Right lobe of liver (tissue), 6 donors: ENCODE measurements at places on chromosomes 16 and 17.

DNA sequence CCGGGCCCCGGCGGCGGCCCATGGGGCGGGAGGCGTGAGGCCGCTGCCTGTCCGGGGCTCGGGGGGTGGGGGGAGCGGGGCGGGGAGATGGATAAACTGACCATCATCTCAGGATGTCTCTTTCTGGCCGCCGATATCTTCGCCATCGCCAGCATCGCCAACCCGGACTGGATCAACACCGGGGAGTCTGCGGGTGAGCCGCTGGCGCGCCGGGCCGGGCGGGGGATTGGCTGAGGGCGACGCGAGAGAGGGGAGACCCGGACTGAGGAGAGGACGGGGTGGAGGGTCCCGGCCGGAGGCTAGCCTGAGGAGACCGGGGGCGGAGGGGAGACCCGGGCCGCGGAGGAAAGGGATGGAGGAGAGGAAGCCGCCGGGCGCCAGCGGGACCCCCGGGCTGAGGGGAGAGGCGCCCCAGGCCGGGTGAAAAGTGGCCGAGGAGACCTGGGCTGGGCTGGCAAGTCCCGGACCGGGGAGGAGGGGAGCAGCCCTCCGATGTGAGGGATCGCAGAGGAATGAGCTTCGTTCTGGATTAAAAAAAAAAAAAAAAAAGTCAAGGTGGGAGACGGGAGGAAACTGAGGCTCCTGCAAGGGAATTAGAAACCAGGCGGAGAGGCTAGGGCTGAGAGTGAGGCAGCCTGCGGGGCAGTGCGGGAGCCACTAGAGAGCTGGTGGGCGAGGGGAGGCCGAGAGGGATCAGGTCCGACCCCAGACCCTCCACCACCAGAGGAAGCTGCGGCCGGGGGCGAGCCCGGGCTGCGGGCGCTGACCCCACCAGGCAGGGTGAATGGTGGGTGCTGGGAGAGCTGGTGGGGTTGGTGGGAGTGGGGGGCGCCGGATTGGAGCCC lies 526 bp downstream of the MOSMO start:
- DNase-seq: peak; percentile 59

- DNase-seq: no peak
Measured at GRCh38 chr17:31226373-31226772, 70.7 kb downstream of the OMG start.

GRCh38 chr17:36132421-36132831 lies 28.8 kb downstream of the CCL4 start:
- DNase-seq: no peak

DNA sequence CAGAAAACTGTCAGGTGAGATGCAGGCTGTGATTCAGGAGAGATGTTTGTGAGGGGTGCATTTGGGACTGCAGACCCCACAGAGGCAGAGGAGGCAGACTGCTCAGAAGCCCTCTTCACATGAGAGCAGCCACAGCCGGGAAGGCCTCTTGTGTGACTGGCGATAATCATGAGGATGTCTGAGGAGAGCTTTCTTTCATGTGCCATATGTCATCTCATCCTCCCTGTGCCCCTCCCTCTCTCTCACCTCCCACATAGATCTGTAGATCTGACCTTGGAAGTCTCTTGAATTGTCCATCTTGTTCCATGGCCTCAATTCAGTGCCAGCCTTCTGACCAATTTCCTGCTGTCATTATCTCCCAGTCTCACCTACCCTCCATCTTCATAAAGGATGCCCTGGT lies 50.5 kb downstream of the EPN2 start:
- DNase-seq: no peak

DNA sequence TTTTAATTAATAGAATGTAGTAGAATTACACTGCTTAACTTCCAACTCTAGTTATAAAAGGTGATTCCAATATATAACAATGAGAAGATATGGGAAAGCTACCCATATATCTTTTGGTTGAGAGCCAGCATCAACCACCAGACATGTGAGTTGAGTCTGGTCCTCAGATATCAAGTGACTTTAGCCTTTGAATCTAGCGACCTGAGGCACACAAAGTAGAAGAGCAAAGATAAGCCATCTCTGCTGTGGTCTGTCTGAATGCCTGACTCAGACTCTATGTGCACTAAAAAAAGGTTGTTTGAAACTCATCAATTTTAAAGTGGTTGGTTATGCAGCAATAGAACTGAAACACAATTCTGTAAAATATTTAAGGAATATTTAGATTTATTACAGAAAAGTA lies 492.5 kb upstream of the SOX9 start:
- no peak for DNase-seq

- DNase-seq: no peak
Measured at GRCh38 chr17:78972507-78973105, 7.1 kb downstream of the LGALS3BP start.

DNA sequence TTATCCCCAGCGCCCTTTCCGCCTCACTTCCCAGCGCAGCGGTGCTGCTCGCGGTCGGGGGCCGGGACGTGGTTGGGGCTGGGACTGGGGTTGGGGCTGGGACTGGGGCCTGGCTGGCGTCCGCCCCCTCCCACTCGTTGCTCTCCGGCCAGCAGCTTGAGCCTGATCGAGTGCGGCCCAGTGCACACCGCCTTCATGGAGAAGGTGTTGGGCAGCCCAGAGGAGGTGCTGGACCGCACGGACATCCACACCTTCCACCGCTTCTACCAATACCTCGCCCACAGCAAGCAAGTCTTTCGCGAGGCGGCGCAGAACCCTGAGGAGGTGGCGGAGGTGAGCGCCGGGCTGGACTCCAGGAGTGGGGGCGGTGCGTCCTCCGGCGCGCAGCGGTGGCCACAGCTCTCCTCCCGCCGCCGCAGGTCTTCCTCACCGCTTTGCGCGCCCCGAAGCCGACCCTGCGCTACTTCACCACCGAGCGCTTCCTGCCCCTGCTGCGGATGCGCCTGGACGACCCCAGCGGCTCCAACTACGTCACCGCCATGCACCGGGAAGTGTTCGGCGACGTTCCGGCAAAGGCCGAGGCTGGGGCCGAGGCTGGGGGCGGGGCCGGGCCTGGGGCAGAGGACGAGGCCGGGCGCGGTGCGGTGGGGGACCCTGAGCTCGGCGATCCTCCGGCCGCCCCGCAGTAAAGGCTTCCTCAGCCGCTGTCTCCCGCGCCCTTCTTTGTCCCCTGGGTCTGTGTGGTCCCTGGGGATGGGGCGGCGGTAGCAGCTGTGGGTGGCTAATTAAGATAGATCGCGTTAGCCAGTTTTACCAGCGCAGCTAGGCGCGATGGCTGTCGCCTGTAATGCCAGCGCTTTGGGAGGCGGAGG lies 1.8 kb downstream of the HSD17B1 start:
- DNase-seq: peak; percentile 92

DNA sequence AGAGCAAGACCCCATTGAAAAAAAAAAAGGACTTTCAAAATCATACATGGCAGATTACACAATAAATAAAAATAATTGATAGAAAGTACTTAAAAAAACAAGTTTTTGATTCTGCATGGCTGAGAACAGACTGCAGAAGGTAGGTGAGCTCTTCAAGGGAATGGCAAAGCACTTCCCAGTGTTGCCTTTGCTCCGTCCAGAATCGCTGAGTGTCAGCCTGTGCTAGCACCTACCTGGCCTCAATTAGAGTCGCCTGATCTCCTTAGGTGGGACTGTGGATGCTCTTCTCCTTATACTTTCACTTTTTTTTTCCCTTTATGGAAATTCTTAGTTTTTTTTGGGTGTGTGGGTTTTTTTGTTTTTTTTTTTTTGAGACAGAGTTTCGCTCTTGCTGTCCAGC lies 6.0 kb upstream of the TMEM220 start:
- no peak for DNase-seq

- peak; percentile 49 for DNase-seq
Measured at GRCh38 chr16:29808219-29808900, 2.0 kb downstream of the MAZ start.

DNA sequence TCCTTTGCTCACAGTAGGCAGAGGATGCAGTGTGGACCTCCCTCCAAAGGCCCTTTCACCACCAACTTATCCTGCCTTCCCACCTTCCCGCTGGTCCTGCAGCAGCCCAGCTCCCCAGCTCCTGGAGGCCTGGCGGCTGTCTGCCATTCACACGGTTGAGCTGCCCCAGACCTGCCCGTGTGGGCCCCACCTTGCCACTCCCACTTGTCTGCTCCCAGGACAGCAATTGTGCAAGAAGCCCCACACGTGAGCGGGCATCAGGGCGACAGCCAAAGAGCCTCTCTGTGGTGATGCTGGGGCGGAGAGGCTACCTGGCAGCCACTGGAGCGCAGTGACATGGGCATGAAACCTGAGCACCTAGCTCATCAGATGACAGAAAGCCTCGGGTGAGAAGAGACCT lies 248.6 kb upstream of the MAF start:
- DNase-seq: no peak

DNA sequence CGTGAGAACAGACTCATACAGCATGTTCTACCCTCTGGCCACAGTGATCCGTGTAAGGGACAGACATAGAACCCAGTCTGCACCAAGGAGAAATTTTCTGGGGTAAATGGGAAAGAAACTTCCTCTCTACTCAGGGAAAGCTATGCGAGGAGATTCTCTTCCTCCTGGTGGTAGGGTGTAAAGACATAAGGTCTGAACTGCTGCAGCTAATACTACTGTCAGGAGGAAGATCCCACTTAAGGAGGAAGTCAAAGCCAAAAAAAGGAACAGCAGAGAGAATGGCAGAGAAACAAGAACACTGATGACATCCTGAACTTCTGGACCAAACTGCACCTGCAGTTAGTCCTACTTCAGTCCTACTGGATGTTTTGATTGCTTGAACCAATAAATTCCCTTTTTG lies 7.1 kb upstream of the TM4SF5 start:
- DNase-seq: no peak

- DNase-seq: no peak
Measured at GRCh38 chr16:20976576-20976975, 76.0 kb downstream of the LYRM1 start.

- no peak for DNase-seq
Measured at GRCh38 chr16:68190081-68190480, 45.8 kb downstream of the ESRP2 start.

- DNase-seq: peak; percentile 44
Measured at GRCh38 chr17:78995761-78996451, 13.7 kb downstream of the CANT1 start.

GRCh38 chr16:66521951-66522771 lies 27.8 kb downstream of the TK2 start:
- peak; percentile 64 for DNase-seq

DNA sequence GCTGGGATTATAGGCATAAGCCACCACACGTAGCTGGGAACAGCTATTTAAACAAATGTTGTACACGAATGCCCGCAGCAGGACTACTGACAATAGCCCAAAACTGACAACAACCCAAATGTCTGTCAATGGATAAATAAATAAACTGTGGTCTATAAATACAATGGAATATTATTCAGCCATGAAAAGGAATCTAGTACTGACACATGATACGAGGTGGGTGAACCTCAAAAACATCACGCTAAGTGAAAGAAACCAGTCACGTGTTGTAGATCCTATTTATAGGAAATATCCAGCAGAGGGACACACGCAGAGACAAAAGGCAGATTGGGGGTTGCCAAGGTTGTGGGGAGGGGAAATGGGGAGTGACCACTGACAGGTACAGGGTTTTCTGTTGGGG lies 390.0 kb upstream of the TNRC6C start:
- DNase-seq: no peak

GRCh38 chr16:88009563-88010342 lies 58.5 kb downstream of the BANP start:
- no peak for DNase-seq

DNA sequence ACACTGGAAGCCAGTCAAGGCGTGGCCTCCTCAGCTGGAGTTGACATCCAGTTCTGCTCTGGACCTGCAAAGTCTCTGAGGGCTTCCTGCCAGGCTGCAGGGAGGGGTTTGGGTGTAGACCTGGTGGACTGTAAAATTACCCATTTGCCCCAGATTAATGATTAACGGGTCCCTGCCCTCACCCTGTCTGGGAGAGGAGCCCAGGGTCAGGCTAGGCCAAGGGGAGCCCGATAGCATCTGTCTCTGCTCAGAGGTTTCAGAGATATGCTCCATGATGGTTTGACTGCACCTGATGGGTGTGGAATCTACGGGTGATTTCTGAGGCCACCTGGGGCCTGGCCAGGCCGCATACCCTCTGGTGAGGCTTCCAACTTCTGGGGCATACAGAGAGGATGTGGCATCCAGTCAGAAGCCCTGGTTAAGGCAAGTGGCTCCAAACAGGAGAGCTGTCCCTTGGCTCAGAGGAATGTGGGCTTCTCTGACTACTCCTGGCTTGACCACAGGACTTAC lies 11.2 kb downstream of the PPY start:
- DNase-seq: peak; percentile 85

- DNase-seq: peak; percentile 50
Measured at GRCh38 chr16:85415196-85416090, 197.7 kb upstream of the GSE1 start.

- no peak for DNase-seq
Measured at GRCh38 chr17:73420897-73421296, 109.1 kb upstream of the CDC42EP4 start.

DNA sequence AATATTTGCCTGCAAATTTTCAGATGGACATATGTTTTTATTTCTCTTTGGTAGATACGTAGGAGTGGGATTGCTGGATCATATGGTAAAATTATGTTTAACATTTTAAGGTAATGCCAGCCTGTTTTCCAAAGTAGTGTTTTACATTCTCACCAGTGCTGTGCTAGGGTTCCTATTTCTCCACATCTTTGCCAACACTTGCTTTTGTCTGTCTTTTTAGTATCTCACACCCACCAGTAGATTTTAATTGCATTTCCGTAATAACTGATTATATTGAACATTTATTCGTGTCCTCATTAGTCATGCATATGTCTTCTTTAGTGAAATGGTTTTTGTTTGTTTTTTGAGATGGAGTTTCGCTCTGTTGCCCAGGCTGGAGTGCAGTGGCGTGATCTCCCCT lies 58.4 kb downstream of the MRTFB start:
- no peak for DNase-seq

GRCh38 chr17:75552425-75553294 lies 27.2 kb downstream of the LLGL2 start:
- DNase-seq: no peak

DNA sequence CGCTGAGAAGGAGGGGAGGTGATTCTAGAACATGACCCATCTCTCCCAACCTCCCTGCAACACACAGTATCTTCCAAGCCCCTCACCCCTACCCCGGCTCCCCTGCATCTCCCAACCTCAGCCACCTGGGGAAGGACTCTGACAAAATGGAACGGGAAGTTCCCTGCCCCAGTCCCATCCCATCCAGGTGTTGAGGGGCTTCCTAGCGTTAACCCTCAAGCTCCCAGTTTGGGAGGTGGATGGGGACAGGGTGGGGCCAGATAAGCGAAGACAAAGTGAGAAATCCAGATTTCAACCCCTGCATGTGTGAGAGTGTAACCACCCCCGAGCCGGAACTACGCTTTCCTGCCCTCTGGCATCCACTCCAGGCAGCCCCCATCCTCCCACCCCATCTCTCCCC lies 1.8 kb downstream of the ZSCAN10 start:
- no peak for DNase-seq

DNA sequence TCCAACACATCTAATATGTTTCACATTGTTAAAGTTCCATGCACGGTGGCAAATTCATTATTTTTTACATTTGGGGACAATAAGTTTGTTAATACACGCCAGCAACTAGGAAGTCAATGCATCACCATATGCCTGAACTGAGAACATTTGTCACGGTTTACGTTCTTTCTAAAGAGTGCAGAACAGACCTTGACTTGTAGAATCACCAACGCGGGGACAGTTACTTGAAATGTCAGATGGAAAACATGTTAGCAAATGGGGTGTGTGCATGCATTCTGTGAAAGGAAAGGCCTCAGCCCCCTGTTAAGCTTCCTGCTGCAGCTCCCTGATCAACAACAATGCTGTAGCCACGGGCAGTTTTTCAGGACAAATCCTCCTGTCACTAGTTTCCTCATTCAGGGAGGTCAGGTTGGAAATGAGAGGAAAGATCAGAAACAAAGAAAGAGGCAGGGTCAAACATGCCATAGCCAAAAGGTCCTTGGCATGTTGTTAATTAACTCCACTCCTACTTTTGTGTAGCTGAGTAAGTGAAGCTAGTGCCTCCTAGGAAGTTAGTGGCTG lies 18.4 kb downstream of the SMIM36 start:
- DNase-seq: no peak
